Suppressor macrophage treated with lipopolysaccharide for 1 hour (primary cell): ENCODE measurements at places on chromosomes 3 and 15.
A peak's percentile ranks its signal among the peaks of the same experiment; 100 is the strongest.

- DNase-seq = no peak
Observed at GRCh38 chr3:30871720-30872119, 22.7 kb downstream of the GADL1 start.

DNA sequence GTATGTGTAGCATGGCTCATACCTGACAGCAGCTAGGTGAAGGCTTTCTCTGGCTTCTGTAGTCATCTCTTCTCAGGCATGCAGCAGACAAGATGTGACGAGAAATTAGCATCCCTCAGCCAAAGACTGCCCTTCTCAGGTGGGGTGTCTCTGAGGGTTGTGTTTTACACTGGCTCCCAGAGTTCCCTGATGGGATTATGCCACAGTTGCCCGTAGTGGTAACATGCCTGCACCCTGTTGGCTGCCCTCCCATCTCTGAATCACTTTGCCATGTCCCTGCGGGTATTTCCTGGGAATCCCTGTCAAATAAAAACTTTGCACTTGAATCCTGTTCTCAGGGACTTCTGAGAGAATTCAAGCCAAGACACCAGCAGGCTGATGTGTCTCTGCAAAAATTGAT lies 70.5 kb downstream of the LRTM1 start:
- no peak for DNase-seq

GRCh38 chr3:20079621-20080020 lies 39.4 kb downstream of the KAT2B start:
- no peak for DNase-seq

DNA sequence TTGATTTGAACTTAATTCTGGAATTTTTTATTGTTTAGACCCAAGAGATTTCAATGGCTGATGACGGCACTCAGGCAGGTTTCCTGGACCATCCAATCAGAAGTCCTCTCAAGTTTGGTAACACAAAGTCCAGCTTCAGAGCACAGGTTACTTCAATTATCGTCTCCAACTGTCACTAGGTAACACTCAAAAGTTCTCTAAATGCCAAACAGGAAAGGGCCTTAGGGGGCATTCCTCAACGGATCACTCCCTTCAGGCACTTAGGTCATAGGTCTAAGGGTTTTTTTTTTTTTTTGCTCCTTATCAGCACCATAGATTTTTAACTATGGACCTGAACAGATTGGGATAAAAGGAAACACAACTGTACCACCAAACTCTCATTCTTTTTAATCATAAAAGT lies 85.8 kb downstream of the MEIS2 start:
- DNase-seq = no peak

DNA sequence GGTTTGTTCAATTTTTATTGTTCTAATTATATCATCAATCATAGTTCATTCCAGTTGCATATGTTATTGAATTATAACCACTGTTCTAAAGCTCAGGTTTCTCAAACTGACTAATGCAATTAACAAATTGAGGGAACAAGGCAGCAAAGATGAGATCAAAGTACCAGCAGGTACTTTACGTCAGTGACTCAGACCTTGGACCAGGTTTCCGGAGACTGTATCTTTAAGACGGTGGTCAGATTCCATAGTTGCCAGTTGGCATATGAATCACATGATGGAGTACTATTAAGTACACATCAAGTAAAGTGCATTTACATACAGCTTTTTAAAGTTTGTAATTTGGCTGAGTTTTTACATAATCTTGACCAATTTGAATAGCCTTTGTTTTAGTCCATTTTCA lies 583.6 kb upstream of the ROBO2 start:
- DNase-seq = no peak

- DNase-seq = no peak
Observed at GRCh38 chr3:126345641-126346460, 11.4 kb downstream of the KLF15 start.

DNA sequence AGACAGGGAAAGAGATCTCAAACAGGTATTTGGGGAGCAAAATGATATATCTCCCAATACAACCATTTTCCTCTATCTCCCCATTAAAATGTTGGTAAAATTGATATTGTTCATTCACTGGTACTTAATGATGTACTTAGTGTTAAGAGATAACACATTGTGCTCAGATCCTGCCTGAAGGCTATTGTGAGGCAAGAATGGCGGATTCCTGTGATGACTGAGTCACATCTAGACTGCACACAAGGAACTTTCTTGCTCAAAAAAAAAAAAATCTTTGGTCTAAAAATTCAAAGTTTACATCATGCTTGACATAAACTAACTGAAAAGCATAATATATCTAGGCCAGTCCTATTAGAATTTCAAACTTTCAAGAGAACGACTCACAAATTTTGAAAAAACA lies 171.1 kb upstream of the TTC14 start:
- no peak for DNase-seq

- DNase-seq = no peak
Observed at GRCh38 chr3:169053427-169053826, 610.1 kb downstream of the MECOM start.

DNA sequence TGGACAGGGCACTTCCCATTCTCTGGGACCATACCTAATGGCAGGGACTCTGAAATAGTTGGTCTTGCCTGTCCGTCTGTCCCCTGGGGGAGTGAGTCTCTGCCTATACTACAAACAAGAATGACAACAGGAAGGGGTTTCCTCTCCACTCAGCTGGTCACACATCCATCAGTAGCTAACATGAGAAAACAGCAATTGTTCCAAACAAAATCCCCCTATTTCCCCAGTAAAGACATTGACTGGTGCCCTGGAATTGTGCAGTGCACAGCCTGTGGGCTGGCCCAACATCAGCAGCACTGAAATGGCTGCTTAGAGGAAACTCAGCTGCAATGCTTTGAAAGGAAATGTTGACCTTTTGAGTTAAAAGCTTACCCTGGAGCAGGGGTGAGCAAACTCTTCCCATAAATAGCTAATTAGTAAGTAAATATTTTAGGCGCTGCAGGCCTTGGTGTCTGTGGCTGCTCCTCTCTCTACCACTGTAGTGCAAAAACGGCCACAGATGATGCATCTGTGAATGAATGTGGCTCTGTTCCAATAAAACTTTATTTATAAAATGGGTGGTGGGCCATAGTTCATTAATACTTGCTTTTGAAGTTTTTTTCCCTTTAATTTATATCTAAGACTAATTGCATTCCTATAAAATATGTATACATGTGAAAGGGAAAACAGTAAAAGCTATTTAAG lies 174.3 kb downstream of the KLF13 start:
- no peak for DNase-seq

- DNase-seq = no peak
Observed at GRCh38 chr3:73207946-73208440, 146.5 kb downstream of the EBLN2 start.

GRCh38 chr15:86295511-86295910 lies 215.8 kb downstream of the AGBL1 start:
- no peak for DNase-seq

- DNase-seq = no peak
Observed at GRCh38 chr3:63814237-63814636, 4.9 kb upstream of the C3orf49 start.

- DNase-seq = no peak
Observed at GRCh38 chr15:36940636-36941260, 159.6 kb downstream of the MEIS2 start.

DNA sequence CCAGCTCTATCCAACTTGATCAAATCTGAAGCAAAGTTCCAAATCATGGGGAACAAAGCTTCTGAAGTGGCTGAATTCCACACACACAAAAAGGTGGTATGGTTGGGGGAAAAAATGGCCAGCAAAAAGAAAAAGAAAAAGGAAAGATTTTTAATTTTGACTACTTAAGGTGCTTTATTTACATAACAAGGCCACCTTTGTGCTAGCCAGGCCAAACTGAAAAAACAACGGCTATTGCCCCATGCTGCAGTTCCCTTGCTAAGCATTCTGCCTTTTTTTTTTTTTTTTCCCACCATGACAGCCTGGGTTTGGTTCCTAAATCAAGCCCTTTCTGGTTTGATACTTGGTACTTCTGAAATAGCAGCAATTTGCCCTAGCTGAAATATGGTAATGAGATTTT lies 66.5 kb upstream of the DAZL start:
- DNase-seq = no peak

- DNase-seq = peak; percentile 26
Observed at GRCh38 chr3:141788149-141788548, 24.9 kb downstream of the GRK7 start.

DNA sequence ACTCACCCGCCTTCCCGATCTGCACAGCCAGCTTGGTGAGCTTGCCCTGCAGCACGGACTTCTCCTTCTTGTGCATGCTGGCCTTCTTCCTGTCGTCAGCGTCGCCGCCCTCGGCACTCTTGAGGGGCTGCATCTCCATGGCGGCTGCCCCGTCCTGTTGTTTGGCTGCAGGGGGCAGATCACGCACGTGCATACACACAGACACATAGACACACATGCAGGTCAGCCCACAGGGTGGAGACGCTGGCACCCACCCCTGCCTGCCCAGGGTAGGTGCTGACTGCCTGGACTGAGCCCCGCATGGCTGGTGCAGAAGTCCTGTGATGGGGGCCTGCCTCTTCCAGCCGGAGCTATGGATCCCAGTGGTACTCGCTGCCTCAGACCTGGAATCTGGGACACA lies 57.3 kb upstream of the SEC13 start:
- no peak for DNase-seq

DNA sequence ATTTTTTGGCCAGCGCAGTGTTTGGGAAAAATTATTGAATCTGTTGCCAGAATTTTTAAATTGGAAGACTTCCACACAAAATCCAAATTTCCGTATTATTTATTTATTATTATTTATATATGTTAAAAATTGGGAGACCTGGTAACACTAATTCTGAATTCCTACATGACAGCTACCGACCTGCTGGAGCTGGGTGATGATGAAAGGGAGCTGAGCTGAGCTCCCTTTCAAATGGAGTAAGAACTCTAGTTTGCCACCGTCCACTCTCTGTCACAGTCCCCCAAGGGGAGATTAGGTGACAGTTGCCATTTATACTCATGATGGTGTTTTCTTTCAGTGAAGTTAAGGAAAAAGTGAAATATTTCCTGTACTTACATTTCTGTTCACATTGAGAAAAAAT lies 1.4 kb downstream of the CRTC3 start:
- DNase-seq = no peak

GRCh38 chr15:94286583-94286982 lies 55.2 kb downstream of the MCTP2 start:
- DNase-seq = no peak

DNA sequence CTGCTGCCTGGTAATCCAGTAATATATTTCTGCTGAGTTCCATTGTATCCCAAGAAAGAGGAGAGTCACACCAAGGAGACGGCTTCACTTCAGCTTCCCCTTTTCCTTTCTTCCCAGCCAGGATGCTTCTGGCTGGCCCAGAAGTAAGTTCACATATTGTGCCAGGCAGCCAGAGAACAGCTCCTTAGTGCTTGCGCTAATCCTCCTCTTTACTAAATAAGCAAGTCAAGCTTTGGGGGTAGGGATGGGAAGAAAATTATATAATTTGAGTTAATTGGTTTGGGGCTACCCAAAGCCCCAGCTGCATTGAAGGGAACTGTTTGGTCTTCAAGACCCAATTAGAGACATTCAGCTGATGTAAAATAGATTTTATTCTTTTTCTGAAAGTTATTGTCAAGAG lies 218.8 kb upstream of the HES1 start:
- DNase-seq = no peak

DNA sequence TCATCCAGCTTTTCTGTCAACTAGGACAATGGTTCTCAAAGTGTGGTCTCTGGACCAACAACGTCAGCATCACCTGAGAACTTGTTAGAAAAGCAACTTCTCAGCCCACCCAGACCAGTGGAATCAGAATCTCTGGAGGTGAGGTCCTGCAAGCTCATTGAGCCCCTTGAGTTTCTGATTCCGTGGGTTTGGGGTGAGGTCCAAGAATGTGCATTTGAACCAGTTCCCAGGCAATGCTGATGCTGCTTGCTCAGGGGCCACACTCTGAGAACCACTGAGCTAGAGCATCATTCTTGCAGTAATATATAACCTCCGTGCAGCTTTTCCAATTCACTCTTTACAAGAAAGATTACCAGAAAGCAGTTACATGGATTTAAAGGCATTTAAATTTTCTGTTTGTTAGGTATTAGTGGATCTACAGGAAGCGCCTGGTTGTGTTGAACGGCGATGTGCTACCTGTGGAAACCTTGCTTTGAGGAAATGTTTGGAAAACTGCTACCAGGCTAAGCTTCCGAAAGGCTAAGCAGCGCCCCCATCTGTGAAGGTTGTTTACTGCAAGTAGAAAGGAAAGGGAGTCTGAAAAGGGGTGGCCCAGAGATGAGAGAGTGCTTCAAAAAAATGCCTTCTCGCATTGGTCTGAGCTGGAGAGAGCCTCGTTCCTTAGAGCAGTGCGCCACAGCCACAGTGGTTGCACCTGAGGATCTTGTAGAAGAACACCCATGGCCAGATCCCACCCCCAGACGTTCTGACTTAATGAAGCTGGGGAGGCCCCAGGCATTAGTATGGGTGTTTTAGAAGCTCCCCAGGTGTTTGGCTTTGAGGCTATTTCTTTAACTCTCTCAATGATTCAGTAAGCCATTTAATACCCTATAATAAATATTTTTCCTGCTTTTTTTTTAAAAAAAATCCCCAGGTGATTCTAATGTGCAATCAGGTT lies 50.0 kb downstream of the RLBP1 start:
- DNase-seq = peak; percentile 59

DNA sequence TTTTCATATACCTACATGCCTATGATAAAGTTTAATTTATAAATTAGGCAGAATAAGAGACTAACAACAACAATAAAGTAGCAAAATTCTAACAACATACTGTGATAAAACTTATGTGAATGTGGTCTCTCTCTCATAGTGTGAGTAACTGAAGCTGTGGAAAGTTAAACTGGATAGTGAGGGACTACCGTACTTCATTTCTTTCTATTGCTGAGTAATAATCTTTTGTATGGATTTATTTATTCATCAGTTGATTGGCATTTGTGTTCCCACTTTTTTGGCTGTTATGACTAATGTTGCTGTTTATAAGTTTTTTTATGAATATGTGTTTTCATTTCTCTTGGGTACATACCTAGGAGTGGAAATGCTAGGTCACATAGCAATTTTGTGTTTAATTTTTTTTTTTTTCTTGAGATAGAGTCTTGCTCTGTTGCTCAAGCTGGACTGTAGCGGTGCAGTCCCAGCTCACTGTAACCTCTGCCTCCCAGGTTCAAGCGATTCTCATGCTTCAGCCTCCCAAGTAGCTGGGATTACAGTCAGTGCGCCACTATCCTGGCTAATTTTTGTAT lies 41.0 kb downstream of the RNF111 start:
- no peak for DNase-seq
